ENCODE measurements at places on chromosomes 2 and 18. TPM values are rescaled to one million over a fixed set of nuclear protein-coding genes. Genes with fewer than 3 reads are reported as not detected.

- no peak for DNase-seq
These were observed 487.2 kb downstream of the DCDC2C start for GRCh38 chr2:4190548-4190947.

Gene TXNDC2
- not detected for total RNA-seq

Gene GALR1
- total RNA-seq: not detected

- no peak for DNase-seq
These were observed 38.5 kb upstream of the RND3 start for GRCh38 chr2:150526006-150526405.

- DNase-seq: no peak
These were observed 142.9 kb upstream of the NXPH2 start for GRCh38 chr2:138922973-138923563.

Gene THUMPD2
- 9.9 TPM for total RNA-seq

Gene GALNT5
- total RNA-seq: 0.14 TPM

Gene COL3A1
- total RNA-seq: not detected

DNA sequence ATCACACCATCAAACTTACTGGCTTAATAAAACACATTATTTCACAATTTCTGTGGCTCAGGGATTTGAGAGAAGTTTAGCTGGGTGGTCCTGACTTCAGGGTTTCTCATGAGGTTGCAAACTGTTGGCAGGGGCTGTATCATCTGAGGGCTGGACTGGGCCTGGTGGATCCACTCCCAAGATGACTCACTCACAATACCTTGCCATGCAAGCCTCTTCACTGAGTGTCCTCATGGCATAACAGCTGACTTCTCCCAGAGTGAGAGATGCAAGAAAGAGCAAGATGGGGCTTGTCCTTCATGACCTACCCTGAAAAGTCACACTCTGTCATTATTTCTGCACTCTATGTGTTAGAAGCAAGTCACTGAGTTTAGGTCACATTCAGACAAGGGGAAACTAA, 73.8 kb downstream of the AQP4 start:
- no peak for DNase-seq

GRCh38 chr18:59148192-59148591, 8.5 kb downstream of the SEC11C start:
- DNase-seq: no peak

Gene CTDP1
- total RNA-seq: 45.3 TPM

Data from natural killer cell treated with Interleukin-12 subunit alpha and Interleukin-12 subunit beta and Interleukin-15 and Interleukin-18, amount 100 ng/mL, for 72 hours (primary cell).